ENCODE measurements at places on chromosomes 4 and X.
A peak's percentile ranks its signal among the peaks of the same experiment; 100 is the strongest.

- no peak for DNase-seq
Observed at GRCh38 chr4:80732010-80732409, 298.5 kb upstream of the BMP3 start.

DNA sequence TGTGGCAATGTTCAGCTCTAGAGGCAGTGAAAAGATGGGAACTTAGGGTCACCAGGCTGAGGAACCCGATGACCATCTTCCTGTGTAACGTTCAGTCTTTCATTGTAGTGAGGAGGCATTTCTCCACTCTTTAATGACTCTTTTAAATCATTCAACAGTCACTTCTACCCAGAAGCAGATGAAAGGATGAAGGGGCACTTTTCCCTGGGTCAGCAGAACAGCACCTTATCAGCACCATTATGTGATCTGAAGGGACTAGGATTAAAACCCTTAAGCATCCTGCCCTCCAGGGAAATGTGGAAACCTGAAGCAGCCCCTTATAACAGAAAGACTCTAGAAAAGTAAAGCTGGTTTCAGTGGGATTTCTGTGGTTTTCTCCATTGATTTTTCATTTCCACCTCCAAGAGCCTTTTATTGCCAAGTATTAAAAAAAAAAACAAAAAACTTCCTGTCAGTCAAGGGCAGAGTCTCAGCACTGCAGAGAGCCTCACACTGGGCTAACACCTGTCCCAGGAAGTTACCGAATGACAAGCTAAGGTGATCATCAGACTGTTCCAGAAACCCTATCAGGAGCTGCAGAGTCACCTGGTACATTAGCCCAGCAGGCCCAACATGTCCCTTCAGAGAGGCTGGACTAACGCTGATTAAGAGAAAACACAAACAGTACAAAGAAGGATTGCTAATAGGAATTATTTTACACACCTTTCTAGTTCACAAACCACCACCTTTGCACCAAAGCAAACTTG is 185.9 kb downstream of the SHROOM3 start:
- no peak for DNase-seq

- DNase-seq = no peak
Observed at GRCh38 chrX:132483951-132484350, 4.9 kb downstream of the MBNL3 start.

- DNase-seq = no peak
Observed at GRCh38 chr4:87502580-87503238, 26.5 kb downstream of the SPARCL1 start.

GRCh38 chrX:17818726-17819125 is 42.4 kb downstream of the RAI2 start:
- no peak for DNase-seq

DNA sequence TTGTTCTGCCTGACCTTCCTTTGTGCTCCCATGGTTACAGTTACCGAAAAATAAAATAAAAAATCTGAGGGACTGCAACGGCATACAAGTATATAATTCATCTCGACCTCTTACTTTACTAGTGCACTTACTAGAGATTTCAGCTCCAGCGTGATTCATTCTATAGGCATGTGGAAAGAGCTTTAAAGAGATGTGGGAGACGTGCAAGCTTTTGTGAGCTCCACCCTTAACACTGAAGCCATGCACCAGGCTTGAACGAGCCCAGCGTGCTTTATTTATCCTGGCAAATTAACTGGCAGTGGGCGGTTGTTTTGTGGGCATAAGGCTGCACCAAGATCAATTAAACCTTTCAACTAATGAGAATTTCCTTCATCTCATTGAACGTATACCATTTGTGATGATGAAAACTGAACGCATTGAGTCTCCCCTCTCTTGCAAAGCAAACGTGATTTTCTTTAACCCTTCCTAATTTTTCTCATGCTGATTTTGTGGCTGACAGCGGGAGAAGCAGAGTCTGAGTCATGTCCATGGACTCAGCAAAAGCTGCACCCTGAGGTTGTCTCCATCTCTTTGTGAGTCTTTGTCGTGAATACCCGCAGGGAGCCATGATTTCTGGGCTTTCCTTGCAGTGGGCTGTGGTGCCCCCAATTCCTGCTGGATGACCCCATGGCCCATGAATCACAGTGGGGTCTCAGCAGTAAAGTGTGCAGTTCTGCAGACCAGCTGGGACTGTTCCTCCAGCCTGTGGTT is 60.1 kb downstream of the MXRA5 start:
- no peak for DNase-seq

DNA sequence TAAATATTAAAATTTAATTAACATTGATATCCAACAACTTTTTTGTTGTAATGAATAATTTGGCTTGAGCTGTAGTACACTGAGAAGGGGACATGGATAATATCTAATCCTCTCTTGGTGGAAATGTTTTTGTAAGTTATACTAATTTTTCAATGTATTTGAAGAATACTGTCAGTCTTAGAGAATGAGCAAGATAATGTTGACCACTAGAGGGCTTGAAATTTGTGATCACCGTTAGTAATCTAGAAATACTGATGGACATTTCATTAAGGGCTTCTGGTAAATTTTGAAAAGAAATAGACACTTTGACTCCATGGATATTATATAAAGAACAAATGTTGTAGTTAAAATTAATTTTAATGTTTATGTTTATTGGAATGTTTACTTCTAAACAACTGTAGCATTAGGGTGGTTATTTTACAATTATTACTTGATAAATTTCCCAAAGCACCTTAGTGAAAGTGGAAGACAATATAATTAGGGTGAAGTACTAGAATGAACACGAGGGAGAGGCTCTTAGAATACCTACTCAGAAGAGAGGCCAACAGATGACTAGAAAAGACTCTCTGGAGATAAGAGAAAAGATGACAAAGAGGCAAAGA is 20.0 kb upstream of the CAMK2D start:
- DNase-seq = no peak

DNA sequence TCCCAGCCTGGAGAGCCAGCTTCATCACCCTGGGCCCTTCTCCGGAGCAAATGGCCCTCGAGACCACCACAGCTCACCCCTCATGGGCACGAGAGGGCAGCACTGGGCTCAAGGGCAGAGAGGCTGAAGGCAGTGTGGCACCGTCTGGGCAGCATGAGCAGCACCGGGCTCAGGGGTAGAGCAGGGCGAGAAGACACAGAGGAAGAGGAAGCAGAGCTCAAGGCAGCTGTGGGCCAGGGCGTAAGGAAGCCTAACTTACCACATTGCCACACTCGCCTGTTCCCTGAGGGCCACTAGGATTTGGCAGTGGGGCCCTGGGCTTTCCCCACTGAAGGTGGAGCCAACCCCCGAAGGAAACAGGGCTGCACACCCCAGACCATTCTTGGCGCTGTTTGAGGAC is 15.5 kb downstream of the ZNF185 start:
- no peak for DNase-seq

DNA sequence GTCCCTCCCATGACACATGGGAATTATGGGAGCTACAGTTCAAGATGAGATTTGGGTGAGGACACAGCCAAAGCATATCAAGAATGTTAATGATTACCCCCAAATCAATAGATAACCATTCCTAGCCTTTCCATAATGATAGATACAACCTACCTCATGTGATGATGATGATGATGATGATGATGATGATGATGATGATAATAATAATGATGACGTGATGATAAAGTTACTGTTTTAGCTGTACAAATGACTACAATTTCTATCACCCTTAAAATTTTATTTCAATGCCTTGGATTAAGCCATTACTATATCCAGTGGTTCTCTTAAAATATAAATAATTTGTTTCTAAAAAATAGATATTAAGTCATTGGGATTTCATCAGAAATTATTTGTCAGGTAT is 55.2 kb upstream of the NLGN4X start:
- DNase-seq = no peak

GRCh38 chrX:15469613-15470012 is 23.5 kb downstream of the PIR start:
- DNase-seq = no peak

- no peak for DNase-seq
Observed at GRCh38 chrX:29531336-29531735, 684.0 kb upstream of the MAGEB2 start.

GRCh38 chr4:68569466-68570121 is 6.5 kb downstream of the UGT2B17 start:
- DNase-seq = no peak

- no peak for DNase-seq
Observed at GRCh38 chr4:127355743-127356142, 277.0 kb upstream of the INTU start.

- peak; percentile 56 for DNase-seq
Observed at GRCh38 chr4:80196922-80197573, at the start of gene PRDM8. Gene PRDM8, plus strand, starts transcription at chr4:80197503. Its CDS starts 2,578 bp downstream, at chr4:80200081.

GRCh38 chrX:13520936-13521335 is 48.5 kb upstream of the EGFL6 start:
- DNase-seq = no peak

DNA sequence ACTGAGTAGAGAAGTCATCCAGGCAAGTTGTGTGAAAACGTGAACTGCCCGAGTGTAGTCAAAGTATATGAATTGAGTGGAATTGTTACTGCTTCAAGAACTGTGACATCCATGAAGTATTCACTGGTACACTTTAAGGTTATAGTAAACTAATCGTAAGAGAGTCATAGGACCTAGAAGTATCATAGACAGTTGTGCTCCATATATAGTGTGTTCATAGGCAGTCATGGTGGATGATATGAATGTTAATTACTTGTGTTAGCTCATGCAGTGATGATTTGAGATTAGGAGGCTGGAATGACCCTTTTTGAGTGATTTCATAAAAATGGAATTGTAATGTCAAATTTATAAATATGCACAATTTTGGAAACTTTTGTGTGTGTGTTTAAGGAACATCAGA is 81.3 kb upstream of the TLR2 start:
- no peak for DNase-seq

GRCh38 chr4:146340798-146341197 is 126.5 kb downstream of the REELD1 start:
- no peak for DNase-seq

DNA sequence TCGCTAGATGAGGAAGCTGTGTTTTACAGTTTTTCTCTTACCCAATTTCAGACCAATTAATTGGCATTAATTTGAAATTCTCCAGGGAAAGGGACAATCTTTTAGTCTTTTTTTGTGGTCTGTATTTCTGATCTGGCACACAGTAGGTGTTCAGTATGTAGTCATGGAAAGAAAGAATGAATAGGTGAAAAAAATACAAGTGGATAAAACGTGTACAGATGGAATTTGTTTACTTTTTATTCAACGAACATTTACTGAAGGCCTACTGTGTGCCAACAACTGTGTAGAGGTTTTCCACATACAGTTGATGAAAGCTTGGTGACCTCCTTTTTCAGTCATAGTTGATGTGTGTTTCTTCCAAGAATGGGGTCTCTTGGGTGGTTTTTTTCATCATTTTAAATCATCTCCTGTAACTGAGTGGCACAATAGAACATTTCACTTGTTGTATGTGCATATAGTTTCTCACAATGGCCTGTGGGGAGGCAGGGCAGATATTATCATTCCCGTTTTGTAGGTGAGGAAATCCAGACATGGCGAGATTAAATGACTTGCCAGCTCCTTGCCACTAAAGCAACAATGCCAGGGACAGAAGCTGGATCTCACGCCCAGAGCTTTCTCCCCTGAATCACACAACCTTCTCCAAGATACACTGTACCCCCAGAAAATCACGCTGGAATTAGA is 102.4 kb downstream of the CEP135 start:
- no peak for DNase-seq

GRCh38 chr4:288891-289290 is 16.4 kb downstream of the ZNF732 start:
- no peak for DNase-seq

DNA sequence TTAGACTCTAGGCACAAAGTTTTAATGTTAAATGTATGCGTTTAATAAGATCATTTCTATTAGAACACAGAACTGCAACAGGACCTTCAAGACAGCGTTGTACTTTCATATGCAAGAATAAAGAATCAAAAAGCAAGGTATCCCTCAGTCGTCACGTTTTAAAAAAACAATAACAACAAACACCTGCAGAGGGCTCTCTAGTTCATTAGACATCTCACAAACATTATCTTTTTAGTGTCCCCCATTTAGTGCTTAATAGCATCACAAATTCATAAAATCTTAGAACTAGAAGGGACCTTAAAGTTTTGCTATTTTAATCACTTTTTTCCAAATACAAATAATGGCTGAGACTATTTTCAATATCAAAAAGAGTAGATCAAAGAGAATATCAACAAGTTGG is 236.6 kb downstream of the DCHS2 start:
- no peak for DNase-seq

DNA sequence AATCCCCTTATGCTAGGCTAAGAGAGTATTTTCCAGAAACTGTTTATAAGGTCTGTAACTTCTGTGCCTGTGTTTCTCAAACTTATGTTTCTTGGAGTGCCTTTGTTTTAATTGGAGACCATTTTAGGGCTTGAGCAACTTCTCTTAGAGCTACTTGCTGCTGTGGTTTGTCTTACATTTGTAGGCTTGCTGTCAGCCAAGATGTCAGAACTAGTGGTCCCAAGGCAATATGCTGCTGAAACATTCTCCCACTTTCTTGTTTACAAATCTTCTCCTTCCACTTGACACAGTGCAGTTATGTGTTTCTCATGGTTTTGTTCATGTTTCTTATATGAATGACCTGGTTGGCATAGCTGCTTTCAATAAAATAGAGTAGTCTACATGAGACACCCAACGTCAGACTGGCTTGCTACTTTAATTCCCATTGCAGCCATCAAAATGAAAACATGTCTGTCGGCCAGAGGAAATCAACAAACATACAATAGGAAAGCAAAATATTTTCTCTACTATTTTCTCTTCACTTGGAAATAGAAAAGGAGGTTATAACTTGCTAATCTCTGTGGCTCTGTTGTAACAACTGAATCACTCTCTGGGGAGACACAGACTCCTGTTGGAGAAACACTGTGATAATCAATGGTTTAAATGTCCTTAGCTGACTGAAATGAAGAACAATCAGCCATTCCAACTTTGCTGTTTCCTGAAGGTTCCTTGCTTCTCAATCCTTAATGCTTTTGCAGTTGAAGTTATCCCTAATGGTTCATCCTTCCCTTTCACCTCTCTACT is 426.4 kb downstream of the PDGFC start:
- DNase-seq = no peak

DNA sequence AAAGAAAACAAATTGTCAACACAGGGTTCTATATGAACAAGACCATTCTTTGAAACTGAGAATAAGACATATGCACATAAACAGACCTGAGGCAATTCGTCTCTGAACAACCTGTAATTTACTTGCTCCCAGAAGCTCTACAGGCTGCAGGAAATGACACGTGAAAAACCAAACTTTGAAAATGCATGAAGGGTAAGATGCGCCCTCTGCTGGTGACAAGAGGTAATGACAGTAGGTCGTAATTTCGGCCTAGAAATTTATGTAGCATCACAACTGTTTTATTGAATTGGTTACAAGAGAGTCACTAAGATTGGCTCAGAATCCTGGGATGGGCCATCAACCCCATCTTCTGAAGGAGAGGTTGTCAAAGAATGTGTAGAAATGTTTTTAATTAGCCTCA is 276.5 kb downstream of the PPP4R3C start:
- DNase-seq = peak; percentile 17

Data from stimulated activated CD4-positive, alpha-beta T cell treated with anti-CD3 and anti-CD28 coated beads, Interleukin-2, amount 100 ng/mL, for 24 hours (primary cell).